Activated CD4-positive, alpha-beta memory T cell treated with anti-CD3 and anti-CD28 coated beads for 36 hours (primary cell): ENCODE measurements at places on chromosomes 4 and X. TPM values are rescaled to one million over a fixed set of nuclear protein-coding genes. Genes with fewer than 3 reads are reported as not detected.

Gene FAT1
- not detected for total RNA-seq

- DNase-seq: no peak
These were observed 82.3 kb upstream of the KCNIP4 start for GRCh38 chr4:22030881-22031280.

- DNase-seq: no peak
These were observed 242.3 kb upstream of the KCNIP4 start for GRCh38 chr4:22190855-22191254.

DNA sequence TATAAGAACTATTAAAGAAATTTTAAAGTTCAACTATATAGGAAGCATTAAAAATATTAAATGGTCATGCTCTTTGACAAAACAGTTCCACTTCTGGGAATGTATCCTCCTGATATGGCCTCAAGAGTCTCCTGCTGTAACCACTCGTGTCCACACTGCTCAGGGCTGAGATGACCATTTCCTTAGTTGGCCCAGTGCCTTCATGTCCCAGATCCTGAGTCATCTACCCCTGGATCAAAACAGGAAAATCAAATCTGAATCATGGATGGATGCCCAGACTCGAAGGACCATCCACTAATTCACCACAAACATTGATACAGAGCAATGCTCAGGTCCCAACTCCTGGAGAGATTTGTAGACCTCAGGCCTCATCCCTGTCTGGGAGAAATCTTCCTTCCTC lies 44.7 kb downstream of the GPRASP3 start:
- DNase-seq: no peak

DNA sequence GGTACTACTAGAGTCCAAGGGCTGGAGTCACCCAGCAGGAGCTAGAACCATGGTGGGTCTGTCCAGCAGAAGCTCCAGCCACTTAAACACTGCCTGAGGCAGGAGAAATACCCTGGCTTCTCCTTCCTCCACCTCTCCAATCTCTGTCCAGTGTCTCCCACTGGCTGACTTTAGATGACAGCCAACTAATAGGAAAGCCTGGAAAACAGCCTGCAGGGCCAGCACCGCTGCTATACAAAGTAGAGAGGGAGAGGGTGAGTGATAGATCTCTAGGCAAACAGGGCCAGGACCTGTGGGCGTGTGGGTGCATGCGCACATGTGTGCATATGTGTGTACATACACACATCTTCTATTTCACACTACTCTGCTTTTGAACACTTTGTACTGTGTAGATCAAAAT lies 56.5 kb upstream of the ATP8A1 start:
- no peak for DNase-seq

GRCh38 chr4:134024251-134024650 lies 177.3 kb downstream of the PABPC4L start:
- no peak for DNase-seq

Gene GAGE2A
- not detected for total RNA-seq

Gene HTN3
- not detected for total RNA-seq

Gene FRG2
- total RNA-seq: not detected

GRCh38 chr4:173046818-173047217 lies 121.8 kb upstream of the GALNT7 start:
- no peak for DNase-seq

- DNase-seq: no peak
These were observed 12.3 kb downstream of the STARD8 start for GRCh38 chrX:68659786-68660185.

- no peak for DNase-seq
These were observed 497.5 kb downstream of the INPP4B start for GRCh38 chr4:142348613-142349021.

DNA sequence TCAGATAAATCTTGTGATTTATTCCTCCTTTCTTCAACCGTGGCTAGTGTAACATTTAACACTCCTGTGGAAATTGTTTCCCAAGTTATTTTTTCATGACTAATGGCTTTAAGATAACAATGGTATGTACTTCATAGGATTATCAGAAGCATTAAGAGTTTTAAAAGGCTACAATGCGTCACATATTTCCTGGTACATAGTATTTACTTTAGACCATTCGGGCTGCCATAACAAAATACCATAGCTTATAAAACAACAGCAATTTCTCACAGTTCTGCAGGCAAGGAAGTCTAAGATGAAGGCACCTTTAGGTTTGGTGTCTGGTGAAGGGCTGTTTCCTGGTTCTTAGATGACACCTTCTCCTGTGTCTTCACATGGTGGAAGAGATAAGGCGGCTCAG lies 158.6 kb downstream of the PAPSS1 start:
- no peak for DNase-seq

Gene TRIM75
- not detected for total RNA-seq

- DNase-seq: no peak
These were observed 14.1 kb upstream of the TCEANC start for GRCh38 chrX:13638826-13639225.

GRCh38 chr4:90994851-90995574 lies 867.8 kb downstream of the CCSER1 start:
- no peak for DNase-seq

Gene DRD5
- not detected for total RNA-seq

DNA sequence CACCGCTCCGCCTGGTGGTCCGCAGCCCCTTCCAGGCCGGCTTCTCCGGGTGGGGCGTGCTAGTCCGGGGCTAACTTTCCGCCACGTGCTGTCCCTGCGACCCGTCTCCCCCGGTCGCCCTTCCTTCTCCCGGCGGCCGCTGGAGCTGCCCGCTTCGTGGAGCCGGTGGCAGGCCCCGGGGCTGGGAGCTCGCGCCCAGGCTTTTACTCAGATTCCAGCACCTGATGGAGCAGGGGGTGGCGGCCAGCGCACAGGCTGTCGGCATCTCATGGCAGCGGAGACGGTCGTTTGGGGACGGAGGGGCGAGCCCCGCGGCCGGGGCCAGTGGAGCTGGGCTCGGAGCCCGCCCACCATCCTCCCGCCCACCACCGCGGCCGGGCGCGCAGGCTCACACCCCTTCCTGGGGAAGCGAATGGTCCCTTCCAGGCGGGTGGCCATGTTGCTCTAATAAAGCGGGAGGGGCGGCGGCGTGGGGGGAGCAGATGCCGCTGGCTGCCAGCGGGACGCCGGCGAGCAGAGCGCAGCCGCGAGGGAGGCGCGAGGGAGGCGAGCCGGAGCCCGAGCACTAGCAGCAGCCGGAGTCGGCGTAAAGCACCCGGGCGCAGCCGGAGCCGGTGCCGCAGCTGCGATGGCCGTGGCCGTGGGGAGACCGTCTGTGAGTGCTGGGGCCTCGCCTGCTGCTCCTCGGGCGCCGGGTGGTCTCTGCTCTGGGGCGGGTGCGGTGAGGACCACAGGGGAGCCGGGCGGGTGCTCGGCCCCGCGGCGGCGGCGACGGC lies at the start of gene SEPTIN11:
Gene SEPTIN11 (plus strand): TSS at position 477 of the 776 bp plus-strand sequence. CDS start 152 bp downstream, at position 629.
- DNase-seq: peak; percentile 84

- DNase-seq: no peak
These were observed 1.2 kb downstream of the GEMIN8 start for GRCh38 chrX:14028473-14028872.

DNA sequence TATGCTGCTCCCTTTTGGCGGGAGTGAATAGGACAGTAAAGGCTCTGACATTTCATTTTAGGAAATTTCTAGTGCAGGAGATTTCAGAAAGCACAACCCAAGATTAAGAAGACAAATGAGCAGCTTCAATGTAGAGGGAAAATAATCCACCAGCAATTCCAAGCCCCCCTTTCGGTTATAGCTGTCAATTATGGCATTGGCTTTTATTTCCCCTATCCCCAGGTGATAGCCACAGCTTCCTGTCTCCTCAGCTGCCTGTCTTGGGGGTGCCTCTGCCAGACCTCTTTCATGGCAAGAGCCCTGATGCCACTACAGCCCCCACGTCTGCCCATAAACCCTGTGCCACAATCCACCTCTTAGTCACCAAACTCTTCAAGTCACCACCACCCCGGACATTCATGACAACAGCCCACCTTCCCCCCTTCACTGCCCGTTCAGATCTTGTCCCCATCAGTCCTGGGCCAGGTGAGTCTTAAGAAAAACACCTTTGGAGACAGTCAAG lies 48.4 kb upstream of the CLNK start:
- no peak for DNase-seq

- DNase-seq: no peak
These were observed 14.5 kb downstream of the WDFY3 start for GRCh38 chr4:84952004-84952403.

DNA sequence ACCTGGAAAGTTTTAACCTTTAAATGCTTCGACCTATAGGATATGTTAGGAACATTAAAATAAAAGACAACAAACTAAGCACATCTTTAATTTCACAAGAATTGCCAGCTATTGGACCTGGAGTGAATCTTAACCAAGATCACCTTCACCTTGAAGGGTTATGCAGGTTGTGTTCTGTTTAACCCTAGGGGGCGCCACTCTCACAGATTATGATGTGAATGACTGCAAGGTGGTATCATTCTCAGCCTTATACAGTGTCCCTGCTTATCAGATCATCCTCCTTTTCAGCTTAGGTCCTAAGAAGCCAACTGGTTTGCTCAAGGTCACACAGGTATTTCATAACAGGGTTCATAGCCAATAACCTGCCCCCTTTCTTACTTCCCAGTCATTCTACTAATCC lies 23.5 kb downstream of the INTS6L start:
- peak; percentile 35 for DNase-seq

- DNase-seq: no peak
These were observed 56.2 kb upstream of the S100G start for GRCh38 chrX:16593801-16594200.

- peak; percentile 26 for DNase-seq
These were observed at the start of gene SOWAHD for GRCh38 chrX:119757979-119758730. Gene SOWAHD, plus strand, starts transcription at chrX:119758588. Its CDS starts 80 bp downstream, at chrX:119758668.

GRCh38 chr4:30832639-30833038 lies 112.5 kb downstream of the PCDH7 start:
- DNase-seq: no peak

Gene NUP62CL
- total RNA-seq: 2.8 TPM

DNA sequence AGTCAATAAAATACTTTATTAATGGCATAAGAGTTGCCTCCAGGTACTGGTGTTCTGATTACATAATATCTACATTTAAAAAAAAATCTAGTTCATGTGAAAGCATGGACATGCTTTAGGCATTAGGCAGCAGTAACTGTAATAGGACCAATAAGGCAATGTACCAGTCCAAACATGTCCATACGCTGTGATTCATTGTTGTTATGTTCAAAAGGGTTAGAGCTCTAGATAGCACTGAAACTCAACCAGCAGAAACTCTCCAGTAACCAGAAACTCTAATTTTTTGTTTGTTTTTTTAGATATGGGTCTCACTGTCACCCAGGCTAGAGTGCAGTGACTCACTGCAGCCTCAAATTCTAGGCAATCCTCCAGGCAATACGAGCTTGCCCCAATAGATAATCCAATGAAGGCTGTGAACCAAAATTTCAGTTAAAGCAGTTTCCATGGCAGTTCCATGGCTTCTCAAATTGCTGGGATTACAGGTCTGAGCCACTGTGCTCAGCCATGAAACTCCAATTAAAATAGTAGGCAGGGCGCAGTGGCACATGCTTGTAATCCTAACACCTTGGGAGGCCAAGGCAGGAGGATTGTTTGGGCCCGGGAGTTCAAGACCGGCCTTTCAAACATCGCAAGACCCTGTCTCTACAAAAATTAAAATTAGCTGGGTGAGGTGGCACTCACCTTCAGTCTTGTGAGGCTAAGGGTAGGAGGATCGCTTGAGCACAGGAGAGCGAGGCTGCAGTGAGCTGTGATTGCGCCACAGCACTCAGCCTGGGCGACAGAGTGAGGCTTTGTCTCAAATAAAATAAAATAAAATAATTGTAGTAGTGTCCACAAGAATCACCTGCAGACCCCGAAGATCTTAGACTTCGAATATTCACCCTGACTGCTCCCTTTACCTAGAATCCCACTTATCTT lies 36.3 kb downstream of the MGARP start:
- no peak for DNase-seq

GRCh38 chr4:168883513-168883912 lies 126.5 kb downstream of the CBR4 start:
- DNase-seq: no peak

Gene SPATA4
- total RNA-seq: not detected

- no peak for DNase-seq
These were observed 34.1 kb downstream of the FHDC1 start for GRCh38 chr4:152970102-152970820.

Gene PPM1K
- 63.7 TPM for total RNA-seq

Gene ZNF157
- total RNA-seq: 0.53 TPM

GRCh38 chr4:184282251-184282713 lies 64.6 kb upstream of the ENPP6 start:
- peak; percentile 87 for DNase-seq

DNA sequence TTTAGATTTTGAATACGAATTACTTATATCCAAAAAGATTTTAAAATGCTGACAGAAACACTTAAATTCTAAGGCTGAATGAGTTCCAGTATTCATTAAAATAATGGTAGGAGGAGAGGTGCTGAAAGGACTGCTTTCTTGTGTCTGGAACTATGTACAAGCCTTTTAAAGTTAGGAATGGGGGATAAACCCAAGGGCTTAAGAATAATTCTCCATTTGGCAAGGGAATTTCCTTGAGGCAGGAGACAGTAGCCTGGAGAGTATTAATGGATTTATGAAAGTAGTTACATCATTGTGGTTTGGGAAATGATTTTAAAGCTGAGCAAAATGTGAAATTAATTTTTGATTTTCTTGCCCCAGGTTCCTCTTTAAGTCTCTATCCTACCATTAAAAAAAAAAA lies 266.5 kb upstream of the KCNIP4 start:
- DNase-seq: no peak

GRCh38 chr4:3010577-3010976 lies 47.2 kb downstream of the GRK4 start:
- DNase-seq: no peak

DNA sequence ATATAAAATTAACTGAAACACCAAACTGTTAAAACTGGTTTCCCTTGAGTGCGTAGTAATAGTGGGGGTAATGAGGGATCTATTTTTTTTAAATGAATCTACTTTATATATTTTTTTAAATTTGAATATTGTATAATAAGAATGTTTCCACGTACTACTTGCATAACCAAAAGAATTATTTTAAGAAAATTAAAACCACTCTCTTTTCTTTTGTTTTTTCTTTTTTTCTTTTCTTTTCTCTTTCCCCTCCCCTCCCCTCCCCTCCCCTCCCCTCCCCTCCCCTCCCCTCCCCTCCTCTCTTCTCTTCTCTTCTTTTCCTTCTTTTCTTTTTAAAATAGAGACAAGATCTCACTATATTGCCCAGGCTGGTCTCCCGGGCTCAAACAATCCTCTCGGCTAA lies 166.9 kb upstream of the MID1 start:
- no peak for DNase-seq

DNA sequence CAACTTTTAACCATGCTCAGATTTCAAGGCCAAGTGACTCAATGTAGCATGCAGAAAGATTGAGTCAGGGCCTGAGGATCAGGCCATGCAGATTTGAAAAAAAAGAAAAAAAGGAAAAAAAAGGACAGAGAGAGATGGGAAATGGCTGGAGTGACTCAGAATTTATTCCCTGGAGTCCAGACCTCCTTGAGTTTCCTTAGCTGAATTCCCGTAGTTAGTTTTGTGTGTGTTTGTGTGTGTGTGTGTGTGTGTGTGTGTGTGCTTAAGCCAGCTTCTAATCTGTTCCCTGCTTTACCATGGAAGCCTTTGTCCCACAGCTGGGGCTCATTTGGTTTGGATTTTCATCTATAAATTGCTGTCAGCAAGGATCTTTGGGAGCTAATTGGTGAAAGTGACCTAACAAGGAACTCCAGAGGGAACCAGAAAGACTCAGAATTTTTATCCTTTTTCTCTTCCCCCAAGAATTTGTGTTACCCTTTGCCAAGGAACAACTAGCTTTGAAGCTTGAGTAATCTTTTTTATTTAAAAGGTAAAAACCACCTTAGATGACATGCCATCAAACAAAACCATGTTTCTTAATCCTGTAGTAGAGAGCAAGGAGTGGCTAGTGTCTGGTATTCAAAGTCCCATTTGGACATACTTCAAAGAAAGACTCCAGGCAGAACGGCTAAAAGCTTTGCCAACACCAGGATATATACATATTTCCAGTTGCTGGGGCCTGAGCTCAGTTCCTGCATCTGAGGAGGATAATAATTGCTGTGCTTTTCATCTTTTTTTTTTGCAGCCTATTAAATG lies 109.0 kb upstream of the DDIT4L start:
- DNase-seq: no peak
